ENCODE measurements at places on chromosomes 4 and X. TPM values are rescaled to one million over a fixed set of nuclear protein-coding genes. Genes with fewer than 3 reads are reported as not detected.

DNA sequence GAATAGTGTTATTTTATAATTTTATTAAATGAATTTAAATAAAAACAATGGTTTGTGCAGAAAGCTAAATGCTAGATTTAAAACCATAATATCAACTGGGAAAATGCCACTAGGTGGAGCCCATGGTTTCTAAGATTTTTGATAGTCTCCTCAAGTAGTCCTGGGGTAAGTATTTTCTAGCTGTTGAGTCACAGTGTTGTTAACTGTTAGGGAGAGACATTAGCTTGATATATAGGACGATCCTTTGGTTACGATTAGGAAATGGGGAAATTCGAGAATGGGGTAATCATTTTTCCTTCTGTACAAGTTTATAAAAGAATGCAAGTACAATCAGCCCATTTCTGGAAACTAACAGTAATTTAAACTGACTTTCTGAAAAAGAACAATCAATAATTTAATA lies 378.4 kb downstream of the ANKRD50 start:
- no peaks in the 10 kb centered on the region for H3K36me3 ChIP-seq
- no peaks in the 10 kb centered on the region for H3K27me3 ChIP-seq
- H3K27ac ChIP-seq, result no peak overlapping the region
- H3K4me1 ChIP-seq, result no peaks in the 10 kb centered on the region

Gene CT47C1
- total RNA-seq, result not detected

Gene JCHAIN
- total RNA-seq, result 276 TPM

- no peak for DNase-seq
- no peak overlapping the region for H3K27ac ChIP-seq
- H3K4me1 ChIP-seq, result peaks cover 13% of the 10 kb centered on the region
- H3K4me3 ChIP-seq, result no peak overlapping the region
Measured at GRCh38 chr4:47533689-47534347, 48.7 kb downstream of the ATP10D start.

Gene DUSP21
- not detected for total RNA-seq

- no peak overlapping the region for H3K4me3 ChIP-seq
- no peak for DNase-seq
- H3K27ac ChIP-seq, result no peak overlapping the region
Measured at GRCh38 chr4:86744570-86744969, 104.6 kb downstream of the SLC10A6 start.

Gene VSIG1
- total RNA-seq, result not detected

Gene FAM9B
- not detected for total RNA-seq

Gene GAGE12E
- total RNA-seq, result not detected

GRCh38 chr4:76277667-76278066 lies 26.1 kb downstream of the FAM47E start:
- H3K27ac ChIP-seq, result no peak overlapping the region
- DNase-seq, result no peak
- no peak overlapping the region for H3K4me3 ChIP-seq
- no peaks in the 10 kb centered on the region for H3K4me1 ChIP-seq
- no peaks in the 10 kb centered on the region for H3K36me3 ChIP-seq

Gene CTSO
- 6.7 TPM for total RNA-seq

Gene TCEAL2
- not detected for total RNA-seq

DNA sequence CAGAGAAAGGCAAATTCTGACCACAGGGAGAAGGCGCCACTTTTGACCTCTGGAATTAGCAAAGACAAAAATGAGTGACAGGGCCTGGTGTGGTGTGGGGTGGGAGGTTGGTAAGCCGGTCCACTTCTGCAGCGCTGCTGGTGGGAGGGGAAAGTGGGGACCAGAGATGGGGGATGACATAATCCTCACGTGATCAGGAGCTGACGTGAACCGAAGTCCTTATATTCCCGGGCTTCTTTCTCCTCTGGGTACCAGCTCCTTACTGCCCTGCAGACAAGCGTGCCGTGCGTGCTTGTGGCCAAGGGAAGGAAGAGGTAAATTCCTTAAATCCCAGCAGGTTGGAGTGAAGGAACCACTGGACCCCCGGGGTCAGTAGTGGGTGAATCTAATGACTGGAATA lies at the start of gene TCEAL7:
TSS of gene TCEAL7 (plus strand) at position 249 of the 400 bp plus-strand sequence. CDS start 1,165 bp downstream, outside the sequence.
- DNase-seq, result no peak
- H3K36me3 ChIP-seq, result no peaks in the 10 kb centered on the region
- no peaks in the 10 kb centered on the region for H3K4me1 ChIP-seq
- H3K27ac ChIP-seq, result no peak within 1 kb of the TSS

DNA sequence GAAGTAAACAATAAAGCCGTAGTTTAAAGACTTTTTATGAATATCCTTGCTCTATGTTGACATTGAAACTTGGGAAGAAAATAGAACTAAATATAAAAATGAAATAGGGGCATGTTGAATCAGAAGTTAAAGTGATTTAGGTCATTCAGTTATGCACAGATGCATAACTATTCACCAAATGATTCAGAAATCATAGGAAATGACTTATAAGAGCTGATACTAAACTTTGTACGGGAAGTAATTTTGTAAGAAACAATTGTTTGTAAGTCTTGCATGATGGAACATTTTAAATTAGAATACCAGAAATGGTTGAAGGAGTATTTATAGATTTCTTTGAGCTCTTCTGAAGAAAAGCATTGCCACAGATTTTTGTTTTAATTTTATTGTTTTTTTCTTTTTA lies 246.5 kb downstream of the CPE start:
- H3K4me3 ChIP-seq, result no peak overlapping the region
- no peaks in the 10 kb centered on the region for H3K36me3 ChIP-seq
- H3K27ac ChIP-seq, result no peak overlapping the region

DNA sequence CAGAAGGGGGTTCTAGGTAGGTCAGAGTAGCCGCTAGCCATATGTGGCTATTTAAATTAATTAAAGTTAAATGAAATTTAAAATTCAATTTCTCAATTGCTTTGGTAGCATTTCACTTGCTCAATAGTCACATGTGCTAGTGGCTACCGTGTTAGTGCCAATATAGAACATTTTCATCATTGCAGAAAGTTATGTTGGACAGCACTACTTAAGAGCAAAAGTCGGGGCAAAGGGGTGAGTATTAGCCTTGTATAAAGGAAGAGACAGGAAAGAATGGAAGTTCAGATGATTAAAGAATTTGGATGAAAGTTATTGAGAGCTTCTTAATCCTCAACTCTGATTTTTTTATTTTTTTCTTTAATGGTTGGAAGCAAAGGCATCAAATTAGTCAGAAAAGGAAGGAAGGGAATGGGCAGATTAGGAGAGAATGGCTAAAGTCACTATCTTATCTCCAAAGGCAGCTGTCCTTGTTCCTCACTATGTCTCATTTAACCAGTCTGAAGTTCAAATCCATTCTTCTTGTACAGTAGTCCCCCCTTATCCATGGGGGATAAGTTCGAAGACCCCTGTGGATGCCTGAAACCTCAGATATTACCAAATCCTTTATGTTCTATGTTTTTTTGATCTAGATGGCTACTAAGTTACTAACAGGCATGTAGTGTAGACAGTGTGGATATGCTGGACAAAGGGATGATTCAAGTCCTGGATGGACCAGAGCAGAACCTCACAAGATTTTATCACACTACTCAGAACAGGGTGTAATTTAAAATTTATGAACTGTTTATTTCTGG lies 22.9 kb downstream of the OCIAD1 start:
- no peaks in the 10 kb centered on the region for H3K4me1 ChIP-seq
- H3K36me3 ChIP-seq, result peaks cover 4% of the 10 kb centered on the region
- no peak overlapping the region for H3K27ac ChIP-seq
- no peaks in the 10 kb centered on the region for H3K27me3 ChIP-seq
- no peak for DNase-seq

DNA sequence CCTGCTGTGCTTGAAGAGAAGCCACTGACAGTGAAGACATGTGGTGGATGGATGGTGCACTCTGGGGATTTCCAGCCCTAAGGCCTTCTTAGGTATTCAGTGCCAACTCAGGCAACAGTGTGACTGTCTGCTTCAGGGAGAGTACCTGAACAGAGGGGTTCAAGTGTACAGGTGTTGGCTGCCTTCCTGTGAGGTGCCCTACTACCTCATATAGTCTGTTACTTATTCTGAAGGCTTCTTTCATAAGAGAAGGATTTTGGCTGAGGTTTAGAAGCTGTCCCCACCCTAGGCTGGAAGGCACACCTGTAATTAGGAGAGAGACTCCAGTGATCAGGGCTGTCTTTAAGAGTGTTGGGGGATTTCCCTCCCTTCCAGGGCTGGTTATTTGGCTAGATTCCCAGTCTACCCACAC lies 1.8 kb downstream of the FTHL17 start:
- peaks cover 16% of the 10 kb centered on the region for H3K4me1 ChIP-seq
- H3K27ac ChIP-seq, result peak overlapping the region; percentile 0
- H3K4me3 ChIP-seq, result no peak overlapping the region
- no peaks in the 10 kb centered on the region for H3K36me3 ChIP-seq
- H3K27me3 ChIP-seq, result no peaks in the 10 kb centered on the region

Gene CDK16
- 63.5 TPM for total RNA-seq

GRCh38 chr4:189365451-189365850 lies 575.2 kb upstream of the FRG1 start:
- no peak overlapping the region for H3K4me3 ChIP-seq
- H3K27ac ChIP-seq, result no peak overlapping the region
- no peaks in the 10 kb centered on the region for H3K4me1 ChIP-seq
- no peak for DNase-seq

Gene TBX22
- total RNA-seq, result not detected

DNA sequence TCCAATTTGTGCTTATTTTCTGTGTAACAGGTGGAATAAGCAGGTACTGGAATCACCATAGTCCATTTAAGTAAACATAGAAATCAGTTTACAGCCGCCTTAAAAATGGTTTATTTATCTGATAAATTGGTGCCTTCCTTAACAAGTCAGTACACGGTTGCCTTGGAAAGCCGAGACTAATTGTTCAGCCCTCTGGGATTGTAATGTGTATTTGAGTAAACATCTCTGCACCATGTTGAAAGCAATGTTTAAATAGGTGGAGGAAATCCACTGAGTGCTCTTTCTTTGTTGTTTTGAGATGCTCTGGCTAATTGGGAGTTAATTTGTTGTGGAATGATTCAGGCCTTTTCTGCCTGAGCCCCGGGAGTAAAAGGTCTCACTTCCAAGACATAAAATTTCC lies 45.7 kb upstream of the ADRA2C start:
- no peaks in the 10 kb centered on the region for H3K4me1 ChIP-seq
- H3K36me3 ChIP-seq, result no peaks in the 10 kb centered on the region
- no peak overlapping the region for H3K27ac ChIP-seq
- H3K4me3 ChIP-seq, result no peak overlapping the region
- H3K27me3 ChIP-seq, result no peaks in the 10 kb centered on the region

Gene FRG2
- total RNA-seq, result not detected

GRCh38 chr4:158588285-158588684 lies 66.6 kb downstream of the RXFP1 start:
- no peaks in the 10 kb centered on the region for H3K36me3 ChIP-seq
- DNase-seq, result no peak
- H3K27me3 ChIP-seq, result no peaks in the 10 kb centered on the region
- no peak overlapping the region for H3K4me3 ChIP-seq

DNA sequence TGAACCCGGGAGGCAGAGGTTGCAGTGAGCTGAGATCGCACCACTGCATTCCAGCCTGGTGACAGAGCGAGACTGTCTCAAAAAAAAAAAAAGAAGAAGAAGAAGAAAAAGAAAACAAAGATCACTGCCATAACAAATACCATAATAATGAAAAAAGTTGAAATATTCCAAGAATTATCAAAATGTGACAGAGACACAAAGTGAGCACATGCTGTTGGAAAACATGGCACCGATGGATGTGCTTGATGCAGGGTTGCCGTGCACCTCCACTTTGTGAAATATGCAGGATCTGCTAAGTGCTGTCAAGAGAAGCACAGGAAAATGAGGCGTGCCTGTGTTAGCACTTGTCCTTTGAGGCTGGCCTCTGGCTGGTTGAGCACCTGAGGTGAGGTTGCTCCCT lies 133.3 kb downstream of the STK32B start:
- H3K27ac ChIP-seq, result no peak overlapping the region
- H3K4me3 ChIP-seq, result no peak overlapping the region
- no peaks in the 10 kb centered on the region for H3K27me3 ChIP-seq
- H3K4me1 ChIP-seq, result no peaks in the 10 kb centered on the region
- no peaks in the 10 kb centered on the region for H3K36me3 ChIP-seq
- DNase-seq, result no peak

GRCh38 chrX:48626401-48627298 lies 29.4 kb downstream of the WDR13 start:
- no peaks in the 10 kb centered on the region for H3K4me1 ChIP-seq
- no peaks in the 10 kb centered on the region for H3K36me3 ChIP-seq
- DNase-seq, result no peak
- no peak overlapping the region for H3K4me3 ChIP-seq

Gene MAEA
- total RNA-seq, result 61.7 TPM

GRCh38 chr4:158169931-158170690 lies 2.7 kb downstream of the GASK1B start:
- no peaks in the 10 kb centered on the region for H3K4me1 ChIP-seq
- no peaks in the 10 kb centered on the region for H3K36me3 ChIP-seq
- H3K27ac ChIP-seq, result no peak overlapping the region
- DNase-seq, result no peak
- no peak overlapping the region for H3K4me3 ChIP-seq

Gene PAGE4
- not detected for total RNA-seq

- no peak overlapping the region for H3K27ac ChIP-seq
- no peaks in the 10 kb centered on the region for H3K4me1 ChIP-seq
- H3K36me3 ChIP-seq, result no peaks in the 10 kb centered on the region
- no peaks in the 10 kb centered on the region for H3K27me3 ChIP-seq
- no peak for DNase-seq
Measured at GRCh38 chrX:15744181-15744867, 6.3 kb downstream of the CA5B start.

GRCh38 chr4:95533254-95533653 lies 15.5 kb downstream of the UNC5C start:
- no peaks in the 10 kb centered on the region for H3K4me1 ChIP-seq
- no peaks in the 10 kb centered on the region for H3K27me3 ChIP-seq
- no peak overlapping the region for H3K4me3 ChIP-seq
- H3K27ac ChIP-seq, result no peak overlapping the region
- no peaks in the 10 kb centered on the region for H3K36me3 ChIP-seq
- no peak for DNase-seq

DNA sequence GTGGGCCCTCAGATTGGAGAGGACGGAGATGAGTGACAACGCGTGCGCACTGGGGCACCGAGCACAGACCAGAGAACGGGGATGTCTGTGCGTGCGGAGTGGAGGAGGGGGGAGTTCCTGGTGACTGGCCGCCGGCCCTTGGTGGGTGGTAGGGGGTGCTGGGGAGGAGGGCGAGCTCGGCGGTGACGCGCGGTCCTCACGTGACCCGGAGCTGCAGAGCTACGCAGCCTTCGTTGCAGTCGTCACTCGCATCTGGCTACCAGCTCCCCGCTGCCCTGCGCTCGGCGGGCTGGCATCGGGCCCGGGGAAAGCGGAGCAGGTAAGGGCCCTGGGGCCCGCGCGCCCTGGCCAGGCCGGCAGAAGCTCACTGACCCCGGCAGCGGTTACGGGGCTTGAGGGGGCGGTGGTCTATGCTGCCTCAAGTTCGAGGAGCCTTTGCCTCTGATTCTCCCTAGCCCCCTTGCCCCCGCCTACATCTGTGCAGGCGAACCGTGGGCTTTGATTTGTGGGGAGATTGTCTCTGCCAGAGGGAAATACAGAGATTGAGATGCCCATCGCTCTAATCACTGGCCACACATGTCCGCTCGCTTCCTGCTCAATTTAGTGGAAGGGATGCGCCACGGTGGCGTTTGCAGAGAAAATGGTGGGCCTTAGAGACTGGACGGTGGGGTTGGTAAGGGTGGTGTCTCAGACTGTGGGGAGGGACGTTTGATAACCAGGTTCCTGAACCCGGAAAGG lies at the start of gene ARMCX4:
TSS of gene ARMCX4 (plus strand) at position 245 of the 738 bp plus-strand sequence. CDS start 3,134 bp downstream, outside the sequence.
- no peaks in the 10 kb centered on the region for H3K36me3 ChIP-seq
- no peaks in the 10 kb centered on the region for H3K4me1 ChIP-seq
- DNase-seq, result no peak
- no peak within 1 kb of the TSS for H3K27ac ChIP-seq
- H3K27me3 ChIP-seq, result no peaks in the 10 kb centered on the region
- H3K4me3 ChIP-seq, result no peak within 1 kb of the TSS

Gene NIPAL1
- 8.7 TPM for total RNA-seq

Gene NHS
- total RNA-seq, result not detected

Measured in GM12878 (cell line).